ENCODE measurements at places on chromosomes 3 and 15. TPM values are rescaled to one million over a fixed set of nuclear protein-coding genes. Genes with fewer than 3 reads are reported as not detected.

GRCh38 chr3:56113908-56114307 is 354.4 kb downstream of the ERC2 start:
- no peak for DNase-seq

DNA sequence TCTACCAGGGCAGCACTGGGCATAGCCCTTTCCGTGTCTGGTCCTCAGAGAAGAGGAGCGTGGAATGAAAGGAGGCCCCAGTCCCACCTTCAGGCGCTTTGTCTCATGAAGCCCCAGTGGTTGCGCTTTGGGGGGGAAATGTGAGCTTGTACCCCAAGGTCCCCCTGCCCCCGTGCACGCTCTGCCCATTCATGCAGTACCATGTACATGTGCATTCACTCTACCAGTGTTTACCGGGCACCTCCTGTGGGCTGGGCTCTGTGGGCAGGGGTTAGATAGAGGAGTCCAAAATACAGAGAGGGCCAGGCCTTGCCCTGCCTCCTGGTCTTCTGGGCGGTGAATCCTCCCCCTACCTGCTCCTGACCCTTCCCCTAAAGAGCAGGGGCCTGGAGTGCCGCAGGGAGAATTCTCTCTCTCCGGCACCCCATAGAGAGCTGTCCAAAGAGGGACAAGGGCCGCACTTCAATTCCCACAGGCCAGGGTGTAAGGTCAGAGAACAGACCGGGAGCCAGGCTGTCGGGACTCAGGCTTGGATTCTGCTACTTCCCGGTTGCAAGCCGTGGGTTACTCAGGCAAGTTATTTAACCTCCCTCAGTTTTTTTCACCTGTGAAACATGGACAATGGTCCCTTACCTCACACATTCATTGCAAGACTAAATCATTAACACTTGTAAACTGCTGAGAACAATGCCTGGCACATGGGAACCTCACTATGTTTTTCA is 153.4 kb downstream of the MEGF11 start:
- DNase-seq, result no peak

GRCh38 chr3:84991422-84991900 is 32.7 kb downstream of the CADM2 start:
- no peak for DNase-seq

- no peak for DNase-seq
Observed at GRCh38 chr3:30181178-30181465, 425.3 kb upstream of the TGFBR2 start.

Gene ALDH1L1
- not detected for total RNA-seq

Gene GCNT3
- total RNA-seq, result not detected

Gene SPTBN5
- total RNA-seq, result 1.7 TPM

Gene ZPLD1
- total RNA-seq, result not detected

Measured in RPMI7951 (cell line).